HuH-7 (cell line): ENCODE measurements at places on chromosomes 7 and 10.

- DNase-seq, result no peak
Observed at GRCh38 chr7:37247861-37248260, 200.8 kb downstream of the ELMO1 start.

GRCh38 chr7:96671854-96672253 lies 37.8 kb downstream of the SEM1 start:
- DNase-seq, result no peak

- DNase-seq, result peak; percentile 10
Observed at GRCh38 chr7:41892356-41893100, 189.6 kb upstream of the INHBA start.

GRCh38 chr10:10589540-10590303 lies 427.9 kb upstream of the CELF2 start:
- DNase-seq, result no peak

DNA sequence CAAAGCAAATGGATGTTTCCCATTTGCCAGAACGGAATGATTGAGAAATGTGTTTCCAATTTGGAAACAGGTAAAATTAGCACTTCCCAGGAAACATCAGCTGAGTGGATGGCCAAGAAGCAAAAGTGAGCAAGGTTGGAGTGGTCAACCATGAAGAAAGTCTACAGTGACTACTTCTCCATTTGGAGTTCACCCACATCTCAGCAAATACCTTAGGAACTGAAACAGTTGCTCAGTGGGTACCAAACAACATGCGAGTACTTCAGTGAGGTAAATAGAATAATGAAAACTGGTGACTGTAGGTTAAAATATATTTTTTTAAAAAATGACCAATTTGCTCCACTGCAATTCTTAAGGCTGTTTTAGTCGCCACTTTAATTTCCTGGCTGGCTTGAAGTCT lies 57.7 kb downstream of the SLC16A9 start:
- no peak for DNase-seq

DNA sequence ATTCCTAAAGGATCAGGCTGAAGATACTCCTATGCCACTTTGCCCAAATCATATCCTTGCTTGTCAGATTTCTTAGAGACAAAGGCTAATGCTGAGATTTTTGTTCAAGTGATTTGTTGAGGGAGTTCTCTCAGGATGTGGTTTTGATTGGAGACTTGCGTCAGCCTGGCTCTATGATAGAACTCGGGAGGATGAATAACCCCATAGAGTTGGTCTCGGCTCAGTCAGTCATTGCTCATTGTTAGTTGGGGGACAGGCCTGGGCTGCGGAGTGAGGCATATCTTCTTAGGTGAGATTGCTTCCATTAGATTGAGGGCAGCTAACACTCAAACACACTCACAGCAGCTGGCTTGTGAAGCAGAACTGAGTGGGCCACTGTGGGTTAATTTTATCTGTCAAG lies 203.4 kb downstream of the KIF20B start:
- no peak for DNase-seq

- DNase-seq, result no peak
Observed at GRCh38 chr7:114789871-114790311, 132.0 kb upstream of the MDFIC start.

DNA sequence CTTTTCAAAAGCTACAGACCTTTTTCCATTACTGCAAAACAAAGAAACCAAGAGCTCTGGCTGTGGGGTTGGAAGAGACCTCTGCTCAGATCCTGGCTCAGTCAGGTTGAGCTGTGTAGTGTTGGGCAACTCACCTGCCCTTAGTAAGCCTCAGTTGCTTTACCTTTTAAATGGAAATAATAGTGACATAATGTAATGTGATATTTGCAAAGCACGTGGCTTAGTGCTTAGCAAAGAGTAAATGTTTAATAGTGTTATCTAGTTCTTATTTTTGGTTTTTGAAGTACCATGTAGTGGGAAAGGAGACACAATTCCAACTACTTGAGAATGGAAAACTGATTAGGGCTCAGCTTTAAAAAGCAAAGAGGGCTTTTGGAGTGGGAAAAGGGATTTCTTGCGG lies 100.2 kb downstream of the SVIL start:
- DNase-seq, result no peak

DNA sequence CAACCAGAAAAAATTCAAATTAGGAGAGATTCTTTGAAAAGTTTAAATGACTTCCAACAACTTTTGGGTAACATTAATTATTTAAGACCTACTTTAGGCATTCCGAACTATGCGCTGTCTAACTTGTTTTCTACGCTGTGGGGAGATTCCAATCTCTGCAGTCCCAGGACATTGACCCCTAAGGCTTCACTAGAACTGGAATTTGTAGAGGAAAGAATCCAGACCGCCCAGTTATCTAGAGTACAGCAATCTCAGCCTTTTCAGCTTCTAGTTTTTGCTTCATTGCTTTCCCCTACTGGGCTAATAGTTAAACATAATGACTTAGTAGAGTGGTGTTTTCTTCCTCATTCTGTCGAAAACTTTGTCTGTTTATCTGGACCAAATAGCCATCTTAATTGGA lies 14.9 kb upstream of the DDC start:
- DNase-seq, result no peak

GRCh38 chr10:70328967-70329366 lies 45.2 kb upstream of the NPFFR1 start:
- DNase-seq, result no peak

DNA sequence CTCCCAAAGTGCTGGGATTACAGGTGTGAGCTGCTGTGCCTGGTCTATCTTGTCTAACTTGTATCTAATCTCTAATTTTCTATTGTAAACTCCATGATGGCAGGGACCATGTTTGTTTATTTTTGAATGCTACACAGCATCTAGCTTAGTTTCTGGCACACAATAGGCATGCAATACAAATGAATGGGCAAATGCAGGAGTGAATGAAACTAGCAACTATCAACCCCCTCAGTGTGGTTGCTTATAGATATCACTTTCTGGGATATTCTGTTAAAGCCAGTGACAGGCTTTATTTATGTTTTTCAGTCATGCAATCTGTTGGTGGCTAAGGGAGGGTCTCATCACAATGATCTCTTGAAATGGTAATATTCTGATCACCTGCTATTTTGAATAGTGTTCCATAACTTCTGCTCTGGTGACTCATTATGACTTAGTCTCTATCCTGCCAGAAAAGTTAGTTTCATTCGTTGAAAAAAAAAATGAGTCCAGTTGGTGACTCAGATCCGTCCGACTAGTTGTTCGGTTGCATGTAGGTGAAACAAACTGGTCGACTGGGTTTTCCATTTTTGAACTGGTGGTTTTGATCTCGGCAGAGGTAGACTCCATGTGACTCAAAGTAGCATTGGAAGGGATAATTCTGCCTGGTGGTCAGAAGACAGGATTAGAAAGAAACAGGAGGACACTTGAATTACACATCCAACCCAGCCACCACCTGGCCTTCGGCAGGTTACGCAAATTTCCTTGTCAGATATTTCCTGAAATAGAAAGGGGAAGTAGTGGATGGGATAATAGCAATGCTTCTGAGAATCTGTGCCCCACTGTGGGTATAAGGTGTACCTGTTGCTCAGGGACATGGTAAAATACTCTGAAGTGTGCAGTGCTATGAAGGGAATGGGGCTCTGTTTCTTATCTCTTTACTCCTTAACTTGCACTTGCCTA lies 76.8 kb downstream of the GATA3 start:
- DNase-seq, result no peak

GRCh38 chr10:86333826-86334487 lies 32.6 kb downstream of the GRID1 start:
- no peak for DNase-seq

DNA sequence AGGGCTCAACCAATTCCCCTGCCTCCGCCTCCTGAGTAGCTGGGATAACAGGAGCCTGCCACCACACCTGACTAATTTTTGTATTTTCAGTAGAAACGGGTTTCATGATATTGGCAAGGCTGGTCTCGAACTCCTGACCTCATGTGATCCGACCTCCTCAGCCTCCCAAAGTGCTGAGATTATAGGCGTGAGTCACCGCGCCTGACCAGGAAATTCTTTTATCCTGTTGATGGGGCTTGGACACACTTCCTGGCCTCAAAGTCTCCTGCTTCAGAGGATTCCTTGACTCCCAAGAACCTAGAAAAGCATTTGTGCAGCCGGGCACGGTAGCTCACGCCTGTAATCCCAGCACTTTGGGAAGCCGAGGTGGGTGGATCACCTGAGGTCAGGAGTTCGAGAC lies 16.2 kb downstream of the ZNF425 start:
- DNase-seq, result no peak

DNA sequence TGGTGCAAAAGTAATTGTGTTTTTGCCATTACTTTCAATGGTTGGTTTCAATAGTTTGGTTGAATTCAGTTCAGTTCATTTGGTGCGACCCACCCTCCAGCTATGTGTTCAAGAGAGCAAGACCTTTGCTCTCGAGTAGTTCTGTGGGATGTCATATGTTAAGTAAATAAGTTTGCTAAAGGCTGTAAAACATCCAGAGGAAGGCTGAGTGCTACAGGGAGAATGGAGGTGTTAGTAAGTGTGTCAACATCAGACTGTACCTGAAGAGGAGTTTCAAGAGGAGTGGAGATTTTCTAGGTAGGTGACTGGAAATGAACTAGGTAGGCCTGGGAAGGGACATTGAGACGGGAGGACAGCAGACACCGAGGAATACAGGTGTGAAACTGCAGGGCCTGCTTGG lies 147.7 kb downstream of the SH2D4B start:
- no peak for DNase-seq

DNA sequence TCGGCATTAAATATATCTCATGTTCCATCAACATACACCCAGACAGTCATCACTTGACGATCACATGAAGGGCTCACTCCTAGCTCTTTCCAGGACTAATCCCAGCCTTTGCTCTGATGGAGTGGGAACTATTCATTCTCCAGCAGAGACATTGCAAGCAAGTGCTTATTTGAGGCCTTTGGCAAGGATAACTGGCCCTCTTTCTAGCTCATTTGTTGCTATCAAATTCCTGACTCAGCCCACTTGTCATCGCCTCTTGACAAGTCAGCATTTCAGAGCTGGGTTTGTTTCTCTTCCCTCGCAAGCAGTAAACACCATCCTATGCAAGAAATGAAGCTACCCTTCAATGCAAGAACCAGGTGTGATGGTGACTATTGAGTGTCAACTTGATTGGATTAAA lies 1165.7 kb upstream of the AUTS2 start:
- DNase-seq, result no peak

- DNase-seq, result no peak
Observed at GRCh38 chr7:104207348-104207730, 474 bp downstream of the ORC5 start.

DNA sequence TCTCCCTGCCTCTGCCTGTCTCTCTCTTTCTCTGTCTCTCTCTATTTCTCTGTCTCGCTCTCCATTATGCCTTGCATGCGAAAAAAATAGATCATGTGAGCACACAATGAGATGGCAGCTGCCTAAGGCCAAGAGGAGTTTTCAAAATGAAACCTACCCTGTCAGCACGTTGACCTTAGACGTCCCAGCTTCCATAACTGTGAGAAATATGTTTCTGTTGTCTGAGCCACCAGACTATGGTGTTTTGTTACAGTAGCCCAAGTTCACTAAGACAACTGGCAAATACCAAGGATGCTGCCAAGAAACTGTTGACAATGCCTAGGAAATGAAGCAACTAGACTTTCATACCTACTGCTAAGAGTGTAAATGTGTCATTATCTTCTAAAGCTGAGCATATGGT lies 70.6 kb upstream of the PLXDC2 start:
- no peak for DNase-seq

DNA sequence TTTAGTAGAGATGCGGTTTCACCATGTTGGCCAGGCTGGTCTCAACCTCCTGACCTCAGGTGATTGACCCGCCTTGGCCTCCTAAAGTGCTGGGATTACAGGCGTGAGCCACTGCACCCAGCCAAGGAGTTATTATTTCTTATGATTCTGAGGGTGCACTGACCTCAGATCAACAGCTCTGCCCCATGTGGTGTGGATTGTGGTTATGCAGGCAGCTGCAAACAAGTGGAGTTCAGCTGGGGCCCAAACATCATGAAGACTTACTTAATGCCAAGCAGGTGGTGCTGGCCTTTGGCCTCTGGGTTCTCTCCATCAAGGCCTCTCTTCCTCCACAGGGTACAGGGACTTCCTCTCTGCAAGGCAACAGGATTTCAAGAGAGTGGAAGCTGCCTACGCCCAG lies 45.1 kb upstream of the OPTN start:
- no peak for DNase-seq

DNA sequence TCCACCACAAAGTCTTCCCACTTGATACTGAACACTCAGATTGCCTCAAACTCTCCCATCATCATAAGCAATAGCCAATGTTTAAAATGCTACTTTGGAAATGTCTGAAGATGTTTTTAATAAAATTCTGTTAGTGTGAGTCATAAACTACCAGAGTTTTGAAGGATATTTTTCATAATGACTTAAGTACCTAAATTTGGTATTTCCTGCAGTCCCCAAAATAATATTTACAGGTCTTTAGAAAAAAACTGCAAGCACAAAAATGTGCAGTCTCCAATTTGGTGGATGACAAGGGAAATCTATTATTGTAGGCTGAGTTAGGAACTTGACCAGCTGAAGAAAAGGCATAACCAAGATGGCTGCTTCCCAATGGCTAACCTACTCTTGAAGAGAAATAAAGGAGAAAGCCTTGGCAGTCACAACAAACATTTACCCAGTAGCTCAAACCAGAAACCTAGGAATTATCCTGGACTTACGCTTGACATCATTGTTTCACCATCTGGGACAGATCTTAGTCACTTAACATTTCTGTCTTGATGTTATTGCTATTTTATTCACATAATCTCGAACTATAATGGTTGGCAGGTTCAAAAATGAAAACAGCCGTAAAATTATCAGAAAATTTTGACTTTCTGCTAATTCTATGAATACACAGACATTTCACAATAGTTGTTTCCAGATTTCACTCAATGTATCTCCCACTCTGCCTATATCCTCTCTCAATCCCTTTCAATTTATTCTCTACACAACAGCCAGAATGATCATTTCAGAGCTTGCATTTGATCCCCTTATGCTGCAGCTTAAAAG lies 111.2 kb upstream of the STEAP1B start:
- no peak for DNase-seq

- peak; percentile 4 for DNase-seq
Observed at GRCh38 chr7:108973075-108973474, 403.4 kb downstream of the DNAJB9 start.

- no peak for DNase-seq
Observed at GRCh38 chr7:47827351-47827756, 120.9 kb downstream of the PKD1L1 start.

DNA sequence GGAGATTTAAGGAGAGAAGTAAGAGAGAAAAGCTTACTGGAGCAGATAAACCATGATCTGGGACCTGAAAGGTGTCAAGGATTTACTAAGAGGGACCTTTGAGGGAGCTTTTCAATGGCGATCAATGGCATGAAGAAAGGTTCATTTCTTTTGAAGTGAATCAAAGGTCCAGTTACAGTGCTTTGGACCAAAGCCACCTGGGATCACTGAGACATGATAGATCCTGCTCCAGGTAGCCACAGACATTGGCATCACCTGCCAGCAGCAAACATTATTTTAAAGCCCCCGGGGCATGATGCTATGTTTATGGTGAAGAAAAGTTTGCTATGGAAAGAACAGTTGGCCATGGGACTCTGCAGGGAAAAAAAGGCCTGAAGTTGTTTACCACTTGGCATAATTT lies 109.4 kb downstream of the SLC25A13 start:
- DNase-seq, result no peak
